ENCODE measurements at places on chromosomes 3 and 15.

DNA sequence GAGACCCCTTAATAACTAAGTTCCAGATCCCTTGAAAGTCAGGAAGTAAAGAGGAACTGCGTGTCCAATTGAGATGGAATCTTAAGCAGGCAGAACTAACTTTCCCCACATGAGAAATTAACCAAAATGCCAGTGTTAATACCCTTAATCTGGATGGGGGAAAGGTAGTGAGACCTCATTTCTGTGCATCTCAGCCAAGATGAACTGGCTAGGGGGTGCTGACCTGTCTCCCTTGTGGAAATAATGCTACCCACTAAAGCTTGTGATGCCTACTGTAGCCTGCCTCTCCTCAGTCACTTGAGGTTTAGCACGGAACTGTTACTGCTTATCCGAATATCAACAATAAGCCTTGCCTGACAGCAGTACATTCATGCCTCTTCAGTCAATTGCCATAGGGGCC is 15.1 kb downstream of the BOC start:
- DNase-seq, result no peak

DNA sequence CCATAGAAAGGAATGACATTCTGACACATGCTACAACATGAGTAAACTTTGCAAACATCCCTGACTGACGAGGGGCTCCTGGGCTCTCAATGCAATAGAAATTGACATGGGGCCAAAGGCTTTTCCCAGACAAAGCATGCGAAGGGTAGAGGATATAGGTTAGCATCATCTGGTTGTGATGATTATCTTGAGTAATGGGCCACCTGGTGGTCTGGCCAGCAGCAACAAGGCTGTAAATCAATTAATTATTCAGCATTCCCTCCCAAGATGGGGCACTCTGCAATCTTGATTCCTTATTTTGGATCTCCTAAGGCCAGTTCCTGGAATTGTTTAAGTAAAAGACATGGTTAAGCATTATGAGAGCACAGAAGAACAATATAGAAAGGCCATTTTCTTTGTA is 99.2 kb downstream of the AGBL1 start:
- DNase-seq, result no peak

DNA sequence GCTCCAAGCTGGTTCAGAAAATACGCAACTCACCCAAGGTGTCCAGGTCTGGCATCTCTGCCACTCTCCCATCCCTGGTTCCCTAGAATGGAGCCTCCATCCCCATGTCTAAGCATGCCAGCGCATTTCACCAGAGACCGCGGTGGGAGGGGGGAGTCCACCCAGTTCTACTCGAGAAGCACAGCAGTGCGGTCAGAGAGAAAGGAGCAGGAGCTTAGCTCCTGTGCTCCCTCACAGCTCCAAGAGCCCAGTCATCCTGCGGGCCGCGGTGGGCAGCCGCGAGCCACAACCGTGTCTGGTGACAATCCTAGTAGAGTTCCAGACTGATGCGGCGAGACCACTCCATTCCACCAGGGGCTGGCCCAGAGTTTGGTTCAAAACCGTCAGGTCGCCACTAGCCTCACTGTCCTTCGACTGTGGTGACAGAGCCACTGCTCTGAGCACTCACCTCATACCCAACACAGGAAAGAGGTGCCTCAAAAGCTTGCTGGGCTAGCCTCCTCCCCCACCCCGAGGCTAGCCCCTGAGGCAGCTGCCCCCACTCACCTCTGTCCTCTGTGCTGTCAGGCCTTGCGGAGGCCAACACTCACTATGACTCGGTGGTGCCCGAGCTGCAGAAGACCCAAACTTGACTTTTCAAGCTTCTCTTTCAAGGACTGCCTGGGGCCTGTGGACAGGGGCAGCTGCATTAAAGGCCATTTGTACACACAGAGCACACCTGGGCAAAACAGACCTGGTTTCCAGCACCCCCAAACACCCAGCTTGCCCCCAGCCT is 185.4 kb downstream of the XXYLT1 start:
- no peak for DNase-seq

GRCh38 chr15:63908991-63909390 is 75.2 kb upstream of the HERC1 start:
- DNase-seq, result no peak

- DNase-seq, result no peak
Observed at GRCh38 chr3:126208606-126209256, 28.3 kb upstream of the ALDH1L1 start.

- DNase-seq, result no peak
Observed at GRCh38 chr3:12513694-12514446, 29.6 kb downstream of the TSEN2 start.

GRCh38 chr3:180306691-180307090 is 270.0 kb upstream of the PEX5L start:
- DNase-seq, result no peak

- DNase-seq, result no peak
Observed at GRCh38 chr15:31162721-31163510, 61.4 kb upstream of the TRPM1 start.
